ENCODE measurements at places on chromosomes 1 and 21.
A peak's percentile ranks its signal among the peaks of the same experiment; 100 is the strongest.

GRCh38 chr1:202072211-202072765 lies 50.4 kb upstream of the GPR37L1 start:
- H3K27ac ChIP-seq: no peak overlapping the region
- no peak for DNase-seq
- H3K4me3 ChIP-seq: no peak overlapping the region
- H3K36me3 ChIP-seq: no peaks in the 10 kb centered on the region
- no peaks in the 10 kb centered on the region for H3K27me3 ChIP-seq

DNA sequence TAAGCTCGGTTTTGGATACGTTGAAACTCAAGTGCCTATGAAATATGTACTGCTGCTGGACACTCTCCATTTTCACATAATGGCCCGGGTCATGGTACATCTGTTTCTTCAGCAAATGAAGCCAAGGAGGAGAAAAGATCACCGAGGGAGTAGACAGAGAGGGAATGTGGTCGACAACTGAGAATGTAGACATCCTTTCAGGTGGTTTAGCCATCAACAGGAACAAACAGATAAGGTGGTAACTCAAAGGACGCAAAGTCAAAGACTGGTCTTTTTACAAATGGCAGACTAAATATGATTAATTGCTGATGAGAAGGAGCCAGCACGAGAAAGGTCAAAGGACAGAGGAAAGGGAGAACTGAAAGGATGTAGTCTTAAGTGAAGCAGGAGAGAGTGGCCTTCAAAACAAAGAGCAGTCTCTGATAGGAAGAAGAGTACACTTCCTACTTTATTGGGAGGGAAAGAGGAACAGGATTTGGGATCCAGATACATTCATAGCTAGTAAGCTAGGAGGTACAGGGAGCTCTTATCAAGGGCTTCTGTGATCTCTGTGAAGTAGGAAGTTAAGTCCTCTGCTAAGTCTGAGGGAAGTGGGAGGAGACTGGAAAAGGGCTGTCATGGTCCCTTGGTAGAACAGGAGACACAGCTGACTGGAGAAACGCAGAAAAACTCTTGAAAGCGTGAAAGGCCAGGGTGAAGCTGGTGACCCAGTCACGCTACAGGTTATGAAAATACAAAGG lies 28.3 kb downstream of the NUP133 start:
- H3K27ac ChIP-seq: no peak overlapping the region
- peaks cover 34% of the 10 kb centered on the region for H3K36me3 ChIP-seq
- H3K27me3 ChIP-seq: no peaks in the 10 kb centered on the region
- no peak overlapping the region for H3K4me3 ChIP-seq
- DNase-seq: peak; percentile 6
- no peaks in the 10 kb centered on the region for H3K4me1 ChIP-seq

GRCh38 chr1:201021630-201022492 lies 1.7 kb downstream of the KIF21B start:
- no peak for DNase-seq
- H3K4me1 ChIP-seq: peaks cover 93% of the 10 kb centered on the region
- no peaks in the 10 kb centered on the region for H3K27me3 ChIP-seq
- H3K4me3 ChIP-seq: peak overlapping the region; percentile 4

DNA sequence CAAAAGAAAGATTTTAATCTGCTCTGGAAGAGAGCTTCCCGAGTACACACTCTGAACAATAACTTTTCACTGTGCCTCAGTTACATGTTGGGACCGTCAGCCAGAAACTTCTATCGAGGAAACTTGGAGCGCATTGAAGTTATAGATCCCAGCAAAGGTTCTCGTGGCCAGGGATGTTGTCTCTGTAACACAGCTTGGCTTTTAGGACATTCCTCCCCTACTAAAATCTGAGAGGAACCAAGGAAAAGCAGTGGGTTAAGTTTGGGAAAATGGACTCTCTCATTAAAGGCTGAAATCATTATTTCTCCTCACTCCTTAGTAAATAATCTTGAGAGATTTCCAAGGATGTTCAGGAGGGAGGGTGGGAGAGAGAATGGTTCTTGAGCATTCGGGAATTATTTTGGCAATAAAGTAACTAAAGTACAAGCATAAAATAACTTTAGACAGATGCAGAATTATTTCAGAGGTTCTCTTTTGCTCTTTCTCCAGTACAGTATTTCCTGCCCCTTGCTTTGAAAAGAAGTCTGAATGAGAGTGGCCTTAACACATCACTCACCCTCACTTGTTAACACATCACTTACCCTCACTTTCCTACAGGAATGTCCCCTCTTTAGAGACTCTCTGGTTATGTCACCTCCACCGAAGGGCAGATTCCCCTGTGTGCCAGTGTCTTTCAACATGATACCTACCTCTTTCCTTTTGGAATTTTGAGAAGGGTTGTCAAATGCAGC lies 1.8 kb upstream of the NFIA start:
- H3K27ac ChIP-seq: no peak overlapping the region
- H3K27me3 ChIP-seq: no peaks in the 10 kb centered on the region
- no peaks in the 10 kb centered on the region for H3K36me3 ChIP-seq
- H3K4me1 ChIP-seq: peaks cover 71% of the 10 kb centered on the region
- peak overlapping the region; percentile 68 for H3K4me3 ChIP-seq

GRCh38 chr21:39347537-39347936 lies 1.4 kb downstream of the HMGN1 start:
- no peak for DNase-seq
- H3K4me3 ChIP-seq: peak overlapping the region; percentile 96
- H3K27me3 ChIP-seq: no peaks in the 10 kb centered on the region
- peaks cover 36% of the 10 kb centered on the region for H3K36me3 ChIP-seq
- peak overlapping the region; percentile 87 for H3K27ac ChIP-seq

- peak; percentile 64 for DNase-seq
- H3K27ac ChIP-seq: no peak overlapping the region
- peak overlapping the region; percentile 4 for H3K4me3 ChIP-seq
These were observed 71.5 kb upstream of the DISP3 start for GRCh38 chr1:11407301-11407994.

DNA sequence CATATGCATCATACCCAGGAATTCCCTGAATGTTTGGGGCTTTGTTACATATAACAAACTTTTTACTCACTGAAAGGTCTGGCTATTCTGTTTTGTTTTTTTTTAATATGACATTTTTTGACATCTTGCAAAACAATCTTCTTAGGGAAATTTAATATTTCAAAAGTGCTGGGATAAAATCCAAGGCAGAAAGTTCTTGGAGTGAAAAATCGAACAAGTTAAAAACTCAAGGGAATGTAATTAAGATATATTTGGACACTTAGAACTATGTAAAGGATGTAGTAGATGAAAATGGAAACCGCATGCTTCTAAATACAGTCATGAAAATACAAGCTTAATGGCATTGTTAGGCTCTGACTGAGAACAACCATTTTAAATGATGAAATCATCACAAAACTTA lies 8.6 kb downstream of the CHODL start:
- no peak for DNase-seq
- no peak overlapping the region for H3K4me3 ChIP-seq
- H3K27me3 ChIP-seq: no peaks in the 10 kb centered on the region
- no peak overlapping the region for H3K27ac ChIP-seq
- no peaks in the 10 kb centered on the region for H3K36me3 ChIP-seq
- H3K4me1 ChIP-seq: no peaks in the 10 kb centered on the region

- H3K27me3 ChIP-seq: no peaks in the 10 kb centered on the region
- DNase-seq: no peak
- no peak overlapping the region for H3K4me3 ChIP-seq
- H3K36me3 ChIP-seq: no peaks in the 10 kb centered on the region
- H3K27ac ChIP-seq: no peak overlapping the region
These were observed 34.6 kb upstream of the PIGC start for GRCh38 chr1:172478485-172478884.

GRCh38 chr1:174958396-174958795 lies 41.4 kb upstream of the CACYBP start:
- no peak for DNase-seq
- no peak overlapping the region for H3K4me3 ChIP-seq
- no peaks in the 10 kb centered on the region for H3K27me3 ChIP-seq
- no peaks in the 10 kb centered on the region for H3K36me3 ChIP-seq
- peaks cover 13% of the 10 kb centered on the region for H3K4me1 ChIP-seq
- no peak overlapping the region for H3K27ac ChIP-seq

- DNase-seq: no peak
- H3K4me3 ChIP-seq: no peak overlapping the region
- H3K27me3 ChIP-seq: no peaks in the 10 kb centered on the region
- H3K36me3 ChIP-seq: no peaks in the 10 kb centered on the region
These were observed 1521.3 kb downstream of the AMY1C start for GRCh38 chr1:105270966-105271365.

GRCh38 chr1:233025157-233025556 lies 74.7 kb downstream of the NTPCR start:
- H3K4me1 ChIP-seq: peaks cover 8% of the 10 kb centered on the region
- no peak overlapping the region for H3K27ac ChIP-seq

DNA sequence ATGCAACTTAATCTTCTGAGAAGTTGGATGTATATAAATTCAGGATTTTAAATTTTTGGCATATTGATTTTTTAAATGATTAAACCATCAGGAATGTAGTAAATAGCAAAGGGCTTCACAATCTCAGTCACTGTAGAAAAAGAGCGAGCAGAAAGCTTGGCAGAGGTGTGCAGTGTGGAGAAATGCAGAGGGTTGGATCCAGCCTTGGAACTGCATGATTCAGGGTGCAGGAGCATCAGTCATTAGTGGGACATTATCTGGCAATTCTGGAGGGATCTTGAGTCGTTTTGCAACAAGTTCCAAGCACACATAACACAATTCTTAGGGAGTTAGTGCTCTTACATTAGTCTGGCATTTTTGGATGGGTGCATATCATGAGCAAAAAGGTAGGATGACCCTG lies 267.9 kb downstream of the PLA2G4A start:
- H3K27ac ChIP-seq: no peak overlapping the region
- H3K4me1 ChIP-seq: no peaks in the 10 kb centered on the region
- no peak for DNase-seq
- H3K27me3 ChIP-seq: no peaks in the 10 kb centered on the region
- no peaks in the 10 kb centered on the region for H3K36me3 ChIP-seq

GRCh38 chr21:18384771-18385170 lies 18.8 kb downstream of the TMPRSS15 start:
- H3K4me1 ChIP-seq: no peaks in the 10 kb centered on the region
- no peak overlapping the region for H3K27ac ChIP-seq
- no peak overlapping the region for H3K4me3 ChIP-seq
- no peaks in the 10 kb centered on the region for H3K27me3 ChIP-seq

DNA sequence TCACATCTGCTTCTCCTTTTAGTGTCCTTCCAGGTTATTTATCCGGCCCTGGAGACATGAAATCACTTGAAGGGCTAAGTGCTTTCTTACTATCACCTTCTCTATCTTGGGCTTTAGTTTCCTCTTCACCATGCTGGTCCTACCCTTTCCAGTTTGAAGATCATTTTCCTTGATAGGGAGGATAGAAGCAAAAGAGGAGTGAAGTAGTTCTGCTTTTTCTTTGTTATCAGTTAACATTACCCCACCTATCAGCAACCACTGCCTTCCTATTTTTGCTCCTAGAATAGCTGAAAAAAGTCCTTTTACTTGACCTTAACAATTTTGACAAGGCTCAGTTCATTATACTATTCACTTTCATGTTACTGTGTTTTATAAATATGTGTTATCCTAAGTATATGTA lies 19.4 kb downstream of the RGL1 start:
- H3K27me3 ChIP-seq: no peaks in the 10 kb centered on the region
- H3K4me3 ChIP-seq: no peak overlapping the region
- H3K4me1 ChIP-seq: peaks cover 3% of the 10 kb centered on the region
- peak; percentile 10 for DNase-seq
- H3K27ac ChIP-seq: no peak overlapping the region

GRCh38 chr1:115839029-115839678 lies 1.8 kb downstream of the NHLH2 start:
- no peak overlapping the region for H3K27ac ChIP-seq
- H3K4me3 ChIP-seq: peak overlapping the region; percentile 44
- peaks cover 36% of the 10 kb centered on the region for H3K27me3 ChIP-seq
- no peaks in the 10 kb centered on the region for H3K36me3 ChIP-seq
- DNase-seq: peak; percentile 54

GRCh38 chr21:45034556-45035476 lies 39.6 kb upstream of the ADARB1 start:
- no peak overlapping the region for H3K4me3 ChIP-seq
- no peak overlapping the region for H3K27ac ChIP-seq
- H3K27me3 ChIP-seq: no peaks in the 10 kb centered on the region
- H3K36me3 ChIP-seq: no peaks in the 10 kb centered on the region
- H3K4me1 ChIP-seq: peaks cover 16% of the 10 kb centered on the region
- DNase-seq: no peak
